AML-193 (cell line): ENCODE measurements at places on chromosomes 11 and 22.

- no peak for DNase-seq
Observed at GRCh38 chr11:37378958-37379357, 780.9 kb upstream of the RAG2 start.

- DNase-seq: no peak
Observed at GRCh38 chr11:643849-644738, 7.0 kb downstream of the DRD4 start.

- no peak for DNase-seq
Observed at GRCh38 chr22:36117053-36117554, 43.5 kb downstream of the APOL3 start.

- DNase-seq: no peak
Observed at GRCh38 chr11:49213026-49213560, 4.7 kb upstream of the FOLH1 start.

- no peak for DNase-seq
Observed at GRCh38 chr11:2387266-2387987, 10.3 kb downstream of the CD81 start.

GRCh38 chr22:29268511-29269229, 602 bp downstream of the EWSR1 start:
- peak; percentile 9 for DNase-seq
